Naive thymus-derived CD4-positive, alpha-beta T cell (primary cell): ENCODE measurements at places on chromosomes 4 and X. TPM values are rescaled to one million over a fixed set of nuclear protein-coding genes. Genes with fewer than 3 reads are reported as not detected.
A peak's percentile ranks its signal among the peaks of the same experiment; 100 is the strongest.

GRCh38 chr4:125010796-125011503 is 298.4 kb upstream of the ANKRD50 start:
- DNase-seq = no peak

RHOXF2B gene
- total RNA-seq = not detected

GRCh38 chr4:110516106-110516922 is 40.4 kb downstream of the ENPEP start:
- DNase-seq = peak; percentile 53

DNA sequence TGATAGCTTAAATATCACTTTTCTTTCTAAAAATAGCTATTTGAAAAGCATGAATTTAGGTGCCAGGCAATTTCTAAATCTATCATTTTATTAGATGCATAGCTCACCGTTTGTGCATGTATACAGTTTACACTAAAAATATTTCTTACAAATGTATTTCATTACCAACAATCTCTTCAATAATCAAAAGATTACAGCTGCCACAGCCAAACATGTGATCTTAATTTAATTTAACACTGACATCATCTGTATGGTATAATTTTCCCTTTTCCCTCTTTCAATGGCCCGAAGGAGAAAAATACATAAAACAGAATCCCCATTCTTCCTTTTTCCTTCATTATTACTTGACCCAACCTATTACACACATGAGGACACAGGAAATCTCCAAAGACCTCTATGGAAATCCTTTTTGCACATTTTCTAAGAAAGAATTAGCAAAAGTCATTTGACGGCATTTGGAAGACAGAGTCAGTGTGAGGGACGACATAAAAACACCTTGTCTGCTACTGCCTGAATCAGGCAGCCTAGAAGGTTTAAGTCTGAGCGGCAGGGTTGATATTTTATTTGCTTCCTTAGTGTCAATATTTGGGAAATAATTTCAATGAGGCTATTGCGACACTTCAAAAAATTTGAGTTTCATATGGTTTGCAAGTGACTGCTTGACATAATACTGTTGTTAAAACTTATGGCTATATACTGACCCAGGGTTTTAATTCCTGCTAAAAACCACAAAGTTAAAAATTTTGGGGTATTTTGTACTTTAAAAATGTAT is 111.2 kb downstream of the TTC29 start:
- DNase-seq = no peak

ADH1B gene
- not detected for total RNA-seq

GRCh38 chrX:120321520-120322281 is 10.4 kb upstream of the TMEM255A start:
- DNase-seq = no peak

- peak; percentile 14 for DNase-seq
Measured at GRCh38 chr4:48483777-48484493, 792 bp downstream of the SLC10A4 start.

GRCh38 chr4:3674479-3674851 is 91.7 kb upstream of the ADRA2C start:
- no peak for DNase-seq

GRCh38 chr4:146059151-146059550 is 116.4 kb upstream of the LSM6 start:
- DNase-seq = no peak

GRCh38 chrX:45518552-45518951 is 317.9 kb upstream of the DIPK2B start:
- no peak for DNase-seq

GRCh38 chr4:5971078-5971450 is 47.2 kb downstream of the C4orf50 start:
- DNase-seq = no peak

DNA sequence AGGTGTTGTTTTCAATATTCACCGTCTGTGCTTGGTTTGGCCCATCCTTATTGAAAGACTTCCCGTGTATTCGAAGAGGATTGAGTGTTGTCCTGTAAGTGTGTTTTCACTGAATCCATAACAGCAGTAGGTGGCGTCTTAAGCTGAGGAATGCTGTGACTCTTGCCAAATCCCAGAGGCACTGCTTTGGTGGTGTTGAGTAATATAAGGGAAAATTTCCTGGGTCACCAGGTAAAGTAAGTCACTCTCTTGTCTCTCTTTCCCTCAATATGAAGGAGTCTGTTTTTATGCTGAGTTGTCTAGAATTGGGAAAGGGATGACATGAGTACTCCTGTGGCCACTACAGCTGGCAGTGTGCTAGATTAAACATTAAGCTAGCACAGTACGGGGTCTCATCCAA is 146.7 kb upstream of the ZXDB start:
- DNase-seq = no peak

DNA sequence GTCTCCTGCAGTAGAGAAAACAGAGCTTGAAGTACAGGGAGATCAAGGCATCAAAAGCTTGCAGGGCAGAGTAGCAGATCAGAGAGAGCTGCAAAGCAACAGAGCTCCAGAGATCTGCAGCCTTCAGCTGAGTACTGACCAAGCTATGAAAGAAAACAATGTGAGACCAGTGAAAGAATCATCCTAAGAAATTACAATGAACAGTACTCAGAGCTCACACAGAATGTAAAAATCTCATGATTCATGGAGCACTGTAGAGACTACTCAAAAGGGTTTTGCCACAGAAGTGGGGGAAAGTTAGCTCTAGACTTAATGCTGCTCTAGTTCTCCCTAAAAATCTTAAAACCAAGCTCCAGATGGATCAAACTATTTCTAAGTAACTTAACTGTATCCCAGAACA is 80.0 kb upstream of the MAB21L2 start:
- DNase-seq = no peak

ASB11 gene
- not detected for total RNA-seq

TCP11X1 gene
- total RNA-seq = not detected

RIBC1 gene
- 2.2 TPM for total RNA-seq

DNA sequence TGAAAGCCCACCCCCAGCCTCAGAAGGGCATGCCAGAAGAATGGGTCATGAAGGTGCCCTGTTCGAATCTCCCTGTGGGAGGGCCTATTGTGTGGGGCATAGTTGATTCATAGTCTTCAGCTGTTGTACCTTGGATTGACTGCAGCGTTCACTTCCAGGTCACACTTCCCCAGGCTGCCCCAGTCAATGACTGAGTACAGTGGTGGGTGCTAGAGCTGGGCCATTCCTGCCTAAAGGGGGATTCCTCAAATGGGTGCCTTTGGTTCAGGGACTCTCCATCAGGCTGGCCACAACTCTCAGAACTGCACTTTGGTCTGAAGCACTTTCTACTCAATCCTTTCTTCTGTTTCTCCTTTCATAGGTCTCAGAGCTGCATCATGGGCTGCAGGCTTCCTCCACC is 35.0 kb upstream of the RASGEF1B start:
- DNase-seq = no peak

- DNase-seq = no peak
Measured at GRCh38 chr4:119233750-119234149, 21.2 kb downstream of the USP53 start.

FREM3 gene
- total RNA-seq = 0.03 and 0.07 TPM in 2 replicates

DNA sequence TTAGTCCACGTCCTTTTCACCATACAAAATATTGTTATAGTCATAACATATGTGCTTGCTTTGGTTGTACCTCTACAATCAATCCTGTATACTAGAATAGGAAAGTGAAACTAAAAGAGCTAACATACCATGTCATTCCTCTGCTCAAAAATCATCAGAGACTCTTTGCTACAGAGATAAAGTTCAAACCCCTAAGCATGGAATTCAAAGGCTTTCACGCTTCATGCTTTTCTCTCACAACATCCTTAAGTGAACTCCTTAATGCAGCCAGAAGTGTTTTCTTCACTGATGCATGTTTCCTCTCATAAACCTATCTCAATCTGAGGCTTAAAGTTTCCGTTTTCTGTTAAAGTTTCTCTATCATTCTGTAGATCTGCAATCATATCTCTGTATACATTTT is 744.6 kb upstream of the IGFBP7 start:
- no peak for DNase-seq

DNA sequence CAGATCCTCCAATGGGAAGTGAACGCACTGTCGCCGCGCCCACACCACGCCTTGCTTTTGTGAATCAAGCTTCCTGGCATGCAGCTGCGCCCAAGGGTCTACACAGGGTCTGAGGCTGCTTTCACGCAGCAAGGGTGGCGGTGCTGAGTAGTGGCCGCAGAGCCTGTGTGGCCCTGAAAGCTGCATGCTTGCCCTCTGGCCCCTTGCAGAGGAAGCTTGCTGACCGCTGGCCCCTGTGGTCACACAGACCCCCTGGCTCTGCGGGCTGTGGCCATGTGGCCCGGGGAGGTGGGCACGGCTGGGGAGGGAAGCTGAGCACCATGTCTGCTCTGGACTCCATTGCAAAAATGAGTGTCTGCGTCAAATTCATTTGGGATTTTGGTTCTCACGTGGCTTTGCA is 8.8 kb downstream of the DOK7 start:
- DNase-seq = no peak

DNA sequence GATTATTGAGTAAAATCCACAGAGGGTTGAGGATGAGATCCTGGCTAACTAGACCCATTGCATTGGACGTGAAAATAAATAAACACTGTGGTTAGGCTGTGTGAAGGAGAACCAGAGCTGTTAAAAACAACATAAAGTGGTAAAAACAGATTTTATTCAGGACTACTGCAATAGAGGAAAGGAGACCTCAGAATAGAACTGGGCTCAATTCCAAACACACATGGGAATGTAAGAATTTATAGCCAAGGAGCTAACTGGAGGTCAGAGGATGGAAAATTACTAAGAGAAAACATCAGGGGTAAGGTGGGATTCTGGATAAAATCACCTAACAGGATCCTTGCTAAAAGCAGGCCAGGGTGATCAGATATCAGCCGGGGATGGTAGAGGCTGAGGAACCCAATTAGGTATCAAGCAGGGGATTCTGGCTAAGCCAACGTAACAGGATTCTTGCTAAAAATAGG is 112.4 kb downstream of the RNF150 start:
- no peak for DNase-seq

DNA sequence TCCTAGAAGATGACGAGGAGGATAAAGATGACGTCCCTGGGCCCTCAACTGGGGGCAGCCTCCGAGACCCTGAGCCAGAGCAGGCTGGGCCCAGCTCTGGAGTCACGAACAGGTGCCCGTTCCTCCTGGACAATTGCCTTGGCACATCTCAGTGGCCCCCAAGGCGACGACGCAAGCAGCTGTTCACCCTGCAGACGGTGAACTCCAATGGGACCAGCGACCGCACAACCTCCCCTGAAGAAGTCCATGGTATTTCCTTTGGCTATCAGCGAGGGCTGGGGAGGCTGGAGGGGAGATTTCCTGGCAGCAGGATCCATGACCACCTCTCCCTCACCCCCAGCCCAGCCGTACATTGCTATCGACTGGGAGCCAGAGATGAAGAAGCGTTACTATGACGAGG is 11.9 kb downstream of the USP11 start:
- DNase-seq = no peak

DNA sequence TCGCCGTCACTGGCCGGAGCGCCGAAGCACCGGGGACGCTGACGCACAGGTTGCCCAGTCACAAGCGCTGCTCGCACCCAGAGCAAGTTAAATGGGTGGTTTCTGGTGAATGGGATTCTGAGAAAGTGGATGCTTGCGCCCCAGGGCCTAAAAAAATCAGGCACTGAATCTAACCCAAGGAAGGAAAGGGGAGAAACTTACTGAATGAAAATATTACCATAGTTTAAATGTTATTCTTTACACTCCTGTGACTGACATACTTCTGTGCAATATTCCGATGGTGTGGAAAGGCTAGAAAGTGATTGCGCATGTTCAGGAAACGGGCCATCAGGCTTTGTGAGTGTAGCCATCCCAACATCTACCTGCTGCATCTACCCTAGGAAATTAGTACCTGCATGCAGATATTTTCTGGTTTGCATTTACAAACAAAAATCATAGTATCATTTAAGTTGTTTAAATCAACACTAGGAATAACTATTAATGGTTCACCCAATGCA is 838 bp upstream of the ABCG2 start:
- DNase-seq = no peak

PABPC4L gene
- total RNA-seq = not detected in 2 replicates

- DNase-seq = no peak
Measured at GRCh38 chr4:26520728-26521450, 30.6 kb upstream of the CCKAR start.

USP17L11 gene
- not detected for total RNA-seq

DNA sequence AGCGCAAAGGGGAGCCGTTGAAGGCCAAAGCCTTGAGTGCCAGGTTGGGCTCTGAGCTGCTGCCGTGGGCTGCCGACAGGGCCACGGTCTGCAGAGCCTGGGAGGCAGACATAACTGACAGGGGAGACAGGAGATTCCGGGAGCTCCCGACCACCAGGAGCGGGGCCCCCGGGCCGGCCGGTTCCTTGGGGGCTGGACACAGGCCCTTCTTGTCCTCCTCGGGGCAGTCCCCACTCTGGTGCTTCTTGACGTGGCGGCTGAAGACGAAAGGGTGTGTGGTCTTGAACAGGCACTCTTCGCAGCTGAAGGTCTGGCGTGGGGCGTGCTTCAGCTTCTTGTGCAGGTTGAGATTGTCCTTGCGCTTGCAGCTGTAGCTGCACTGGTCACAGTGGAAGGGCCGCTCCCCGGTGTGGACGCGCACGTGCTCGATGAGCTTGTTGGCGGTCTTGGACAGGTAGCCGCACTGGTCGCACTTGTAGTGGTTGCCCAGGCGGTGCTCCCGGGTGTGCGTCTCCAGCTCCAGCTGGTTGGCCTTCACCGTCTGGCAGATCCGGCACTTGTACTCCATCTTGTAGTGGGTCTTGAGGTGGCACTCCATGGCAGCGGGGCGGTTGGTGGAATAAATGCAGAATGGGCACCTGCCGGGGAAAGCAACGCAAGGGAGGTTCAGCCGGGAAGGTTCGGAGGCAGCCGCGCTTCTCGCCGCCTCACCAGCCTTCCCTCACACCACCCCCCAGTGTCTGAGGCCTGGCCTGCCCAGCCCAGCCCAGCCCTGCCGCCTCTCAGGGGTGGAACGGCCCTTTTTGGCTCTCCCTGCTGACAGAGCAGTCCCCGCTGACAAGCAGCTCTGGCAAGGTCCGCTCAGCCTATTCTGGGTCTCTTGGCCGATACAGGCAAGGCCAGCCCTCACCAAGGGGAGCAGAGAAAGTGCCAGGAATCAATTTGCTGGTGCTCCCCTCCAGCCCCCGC is 81.3 kb downstream of the C4orf51 start:
- no peak for DNase-seq

GLUD2 gene
- total RNA-seq = not detected

GRCh38 chr4:123037804-123038203 is 115.4 kb upstream of the NUDT6 start:
- no peak for DNase-seq

- no peak for DNase-seq
Measured at GRCh38 chrX:50567636-50568035, 97.0 kb upstream of the DGKK start.

DNA sequence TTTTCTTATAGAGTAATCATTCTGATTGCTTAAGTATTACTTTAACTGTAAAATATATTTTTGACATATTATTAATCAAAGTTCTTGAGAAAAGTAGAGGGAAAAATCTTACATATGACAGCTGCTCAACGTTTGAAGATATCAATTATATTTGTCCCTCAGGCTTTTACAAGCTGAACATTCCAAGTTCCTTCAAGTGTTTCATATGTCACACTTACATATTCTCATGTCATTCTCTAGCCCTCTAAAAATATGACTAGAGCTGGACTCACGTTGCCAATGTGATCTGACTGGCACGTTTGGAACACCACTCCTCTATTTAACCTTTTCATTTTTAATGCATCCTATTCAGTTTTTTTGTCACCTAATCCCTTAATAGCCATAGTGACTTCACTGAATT is 492.9 kb downstream of the PCDH18 start:
- no peak for DNase-seq
